ENCODE measurements at places on chromosomes 1 and 21.

GRCh38 chr1:63912643-63913042, 138.8 kb downstream of the ROR1 start:
- no peak for DNase-seq

DNA sequence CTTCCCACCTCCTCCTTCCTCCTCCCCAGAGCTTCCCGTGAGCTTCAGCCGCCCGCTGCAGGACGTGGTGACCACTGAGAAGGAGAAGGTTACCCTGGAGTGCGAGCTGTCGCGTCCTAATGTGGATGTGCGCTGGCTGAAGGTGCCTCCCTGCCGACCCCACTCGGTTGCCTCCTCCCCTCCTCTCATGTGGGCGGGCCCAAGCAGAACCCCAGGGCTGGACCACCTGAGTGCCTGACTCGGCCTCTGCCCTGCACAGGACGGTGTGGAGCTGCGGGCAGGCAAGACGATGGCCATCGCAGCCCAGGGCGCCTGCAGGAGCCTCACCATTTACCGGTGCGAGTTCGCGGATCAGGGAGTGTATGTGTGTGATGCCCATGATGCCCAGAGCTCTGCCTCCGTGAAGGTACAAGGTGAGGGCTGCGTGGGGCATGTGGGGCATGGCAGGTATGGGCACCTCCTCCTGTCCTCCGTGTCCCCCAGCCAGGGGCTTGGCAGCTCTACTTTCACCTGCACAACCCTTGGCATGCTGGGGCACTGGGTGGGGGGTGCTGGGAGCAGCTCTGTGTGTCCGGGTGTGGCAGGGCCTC, 69.2 kb downstream of the OBSCN start:
- no peak for DNase-seq

DNA sequence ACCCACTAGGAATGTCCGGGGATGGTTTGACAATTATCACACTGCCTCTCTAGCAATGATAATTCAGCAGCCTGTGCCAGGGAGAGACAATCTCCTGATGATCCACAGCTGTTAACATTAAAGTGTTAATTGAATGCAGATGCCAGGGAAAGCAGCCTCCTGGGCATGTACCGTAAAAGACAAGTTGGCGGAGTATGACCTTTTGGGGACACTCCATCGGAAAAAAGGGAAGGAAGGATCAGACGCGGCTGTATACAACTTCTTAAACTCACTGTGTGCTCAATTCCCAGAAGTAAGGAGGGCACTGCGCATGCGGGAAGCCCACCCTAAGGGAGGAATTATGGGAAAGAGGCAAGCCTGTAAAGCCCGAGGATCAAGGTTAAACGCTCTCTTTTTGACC, 62.6 kb downstream of the MAP3K7CL start:
- no peak for DNase-seq

GRCh38 chr1:156212833-156213643, at the start of gene PMF1:
Gene PMF1, plus strand, starts transcription at chr1:156213007. Its CDS starts 9 bp downstream, at chr1:156213016.
- DNase-seq = peak; percentile 78

DNA sequence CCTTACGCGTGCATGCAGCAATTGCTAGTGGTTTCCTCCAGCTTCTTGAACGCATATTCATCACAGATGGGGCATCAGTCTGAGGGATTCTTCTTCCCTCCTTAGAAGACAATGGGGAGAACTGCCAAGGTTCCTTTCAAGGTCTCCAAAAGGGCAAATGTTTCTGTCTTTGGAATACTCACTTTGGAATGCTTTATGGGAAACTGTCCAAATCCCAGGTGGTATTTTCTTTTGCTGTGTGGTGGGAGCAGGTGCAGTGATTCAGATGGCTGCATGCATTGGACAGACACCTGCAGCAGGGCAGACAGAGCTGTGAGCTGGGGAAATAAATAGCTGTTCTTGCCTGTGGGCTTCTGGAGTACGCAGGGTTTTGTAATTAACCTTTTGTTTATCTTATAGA, 40.5 kb downstream of the URB2 start:
- no peak for DNase-seq

DNA sequence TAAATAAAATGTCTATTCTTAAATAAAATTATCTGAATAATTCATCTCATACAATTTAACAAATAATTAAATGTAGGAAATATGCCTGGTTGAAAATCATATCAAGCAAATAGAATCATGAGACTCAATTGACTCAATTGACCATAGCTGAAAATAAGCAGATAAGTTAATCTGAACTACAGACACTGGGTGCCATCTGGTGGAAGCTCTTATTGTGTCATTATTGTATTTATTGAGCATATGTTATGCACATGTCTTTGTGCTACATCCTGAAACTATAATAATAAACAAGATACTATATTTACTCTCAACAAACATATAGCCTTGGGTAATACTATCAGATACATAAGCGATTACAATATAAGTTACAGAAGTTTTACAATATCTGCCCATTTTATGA, 41.0 kb downstream of the BRINP3 start:
- no peak for DNase-seq

DNA sequence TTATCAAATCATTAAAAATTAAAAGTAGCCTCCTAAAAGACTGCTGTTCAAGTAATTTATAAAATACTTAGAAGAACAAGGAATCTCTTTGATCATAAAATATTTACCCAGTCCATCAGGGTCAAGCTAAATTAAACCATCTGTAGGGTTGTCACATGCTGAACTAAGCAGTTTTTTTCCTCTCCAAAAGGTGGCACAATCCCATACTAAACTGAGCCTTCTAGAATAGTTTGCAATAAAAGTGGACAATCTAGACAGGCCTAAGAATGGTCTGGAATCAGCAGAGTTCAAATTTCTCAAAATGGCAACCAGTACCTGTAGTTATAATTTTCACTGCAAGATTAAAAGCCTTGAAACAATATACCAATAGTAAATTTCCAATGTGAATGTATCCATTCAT, 194.8 kb downstream of the EIF4G3 start:
- DNase-seq = no peak

DNA sequence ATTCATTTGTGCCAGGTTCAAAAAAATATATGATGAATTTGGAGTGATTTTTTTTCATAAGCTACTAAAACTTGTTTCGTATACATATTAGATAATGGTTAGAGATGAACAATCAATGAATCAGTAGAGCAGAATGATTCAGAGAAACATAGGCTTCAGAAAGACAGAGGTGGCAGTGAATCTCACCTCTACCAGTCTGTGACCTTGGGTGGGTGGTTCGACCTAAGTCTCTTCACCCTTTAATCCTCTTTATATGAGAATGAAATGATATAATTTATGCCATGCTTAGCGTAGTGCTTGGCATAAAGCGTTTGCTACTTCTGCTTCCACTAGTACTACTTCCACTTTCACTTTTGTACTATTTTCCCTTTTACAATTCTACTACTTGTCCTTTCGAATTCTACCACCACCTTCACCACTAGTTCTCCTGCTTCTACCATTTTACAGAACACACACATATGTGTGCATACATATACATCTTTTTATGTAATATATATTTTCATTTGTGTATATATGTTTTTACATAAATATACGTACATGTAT, 45.1 kb downstream of the FYB2 start:
- no peak for DNase-seq

- DNase-seq = no peak
These were observed 31.5 kb upstream of the KCNK1 start for GRCh38 chr1:233582439-233582838.

DNA sequence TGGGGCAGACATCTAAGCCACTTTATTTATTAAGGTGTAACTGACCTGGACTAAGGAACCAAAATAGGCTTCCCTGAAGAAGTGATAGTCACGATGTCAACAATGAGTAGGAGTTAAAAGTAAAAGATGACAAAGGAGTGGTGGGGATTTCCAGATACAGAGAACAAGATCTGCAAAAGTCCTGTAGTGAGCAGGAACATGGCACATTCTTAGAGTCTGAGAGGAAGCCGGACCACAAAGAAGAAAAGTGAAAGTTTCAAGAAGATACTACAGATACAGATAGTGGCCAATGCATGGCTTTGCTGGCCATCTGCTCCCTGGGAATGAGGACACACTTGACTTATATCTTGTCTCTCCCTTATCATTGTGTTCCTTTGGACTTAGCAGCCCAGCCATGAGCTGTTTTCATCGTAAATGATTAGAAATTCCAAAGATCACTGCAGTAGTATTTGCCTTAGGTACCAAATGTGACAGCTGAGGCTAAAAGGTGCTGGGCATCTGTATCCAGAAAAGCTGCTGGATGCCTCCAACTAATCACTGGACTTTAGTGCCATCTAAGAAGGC, 302.4 kb upstream of the NR5A2 start:
- DNase-seq = no peak

DNA sequence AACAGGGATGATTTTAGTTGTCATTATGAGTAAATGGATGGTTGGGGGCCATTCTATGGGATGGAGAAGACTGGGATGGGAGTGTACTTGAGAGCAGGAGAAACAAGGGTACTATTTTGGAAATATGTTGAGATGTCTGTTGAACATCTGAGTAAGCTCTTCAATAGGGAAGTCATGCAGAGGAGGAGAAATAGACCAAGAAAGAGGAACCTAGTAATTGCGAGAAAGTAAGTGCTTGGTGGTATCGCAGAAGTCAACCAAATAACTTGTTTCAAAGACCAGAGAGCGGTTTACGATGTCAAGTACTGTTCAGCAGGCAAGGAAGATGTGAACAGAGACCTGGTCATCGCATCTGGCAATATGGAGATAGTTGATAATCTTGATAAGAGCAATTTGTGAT, 22.4 kb upstream of the CHRM3 start:
- no peak for DNase-seq

Data from GM04503 (cell line).